GM12892 (cell line): ENCODE measurements at places on chromosomes 16 and 17.
A peak's percentile ranks its signal among the peaks of the same experiment; 100 is the strongest.

GRCh38 chr16:57807252-57807967 lies 5.1 kb upstream of the KIFC3 start:
- DNase-seq: no peak

GRCh38 chr16:51003850-51004566 lies 147.1 kb downstream of the SALL1 start:
- no peak for DNase-seq

- DNase-seq: no peak
These were observed 20.4 kb downstream of the RAI1 start for GRCh38 chr17:17701658-17702057.

DNA sequence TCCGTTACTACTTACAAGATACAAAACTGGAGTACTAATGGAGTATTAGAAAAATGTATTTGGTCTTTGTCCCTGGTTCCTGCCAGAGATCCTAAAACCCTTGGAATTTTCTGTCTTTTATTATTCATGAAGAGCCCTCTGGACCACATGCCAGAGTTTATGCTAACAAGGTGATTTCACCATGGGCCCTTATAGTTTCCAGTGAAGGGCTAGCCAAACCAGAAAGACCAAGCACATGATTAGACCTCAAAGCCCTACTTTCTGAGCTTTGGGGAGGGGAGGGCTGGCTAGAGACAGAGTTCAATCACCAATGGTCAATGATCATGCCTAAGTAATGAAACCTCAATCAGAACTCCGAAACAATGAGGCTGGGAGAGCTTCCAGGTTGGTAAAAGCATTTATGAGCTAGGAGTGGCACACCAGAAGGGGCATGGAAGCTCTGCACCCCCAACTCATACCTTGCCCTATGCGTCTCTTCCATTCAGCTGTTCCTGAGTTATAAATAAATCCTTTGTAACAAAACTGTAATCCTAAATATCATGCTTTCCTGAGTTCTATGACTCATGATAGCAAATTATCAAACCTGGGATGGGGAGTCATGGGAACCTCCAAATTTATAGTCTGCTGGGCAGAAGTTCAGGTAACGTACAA lies 10.4 kb downstream of the DCUN1D3 start:
- DNase-seq: no peak

- peak; percentile 68 for DNase-seq
These were observed 1.3 kb upstream of the TMEM92 start for GRCh38 chr17:50272711-50273653.

GRCh38 chr17:74532115-74532514 lies 840 bp upstream of the CD300LB start:
- no peak for DNase-seq

GRCh38 chr17:8894202-8894671 lies 26.8 kb upstream of the PIK3R6 start:
- no peak for DNase-seq

DNA sequence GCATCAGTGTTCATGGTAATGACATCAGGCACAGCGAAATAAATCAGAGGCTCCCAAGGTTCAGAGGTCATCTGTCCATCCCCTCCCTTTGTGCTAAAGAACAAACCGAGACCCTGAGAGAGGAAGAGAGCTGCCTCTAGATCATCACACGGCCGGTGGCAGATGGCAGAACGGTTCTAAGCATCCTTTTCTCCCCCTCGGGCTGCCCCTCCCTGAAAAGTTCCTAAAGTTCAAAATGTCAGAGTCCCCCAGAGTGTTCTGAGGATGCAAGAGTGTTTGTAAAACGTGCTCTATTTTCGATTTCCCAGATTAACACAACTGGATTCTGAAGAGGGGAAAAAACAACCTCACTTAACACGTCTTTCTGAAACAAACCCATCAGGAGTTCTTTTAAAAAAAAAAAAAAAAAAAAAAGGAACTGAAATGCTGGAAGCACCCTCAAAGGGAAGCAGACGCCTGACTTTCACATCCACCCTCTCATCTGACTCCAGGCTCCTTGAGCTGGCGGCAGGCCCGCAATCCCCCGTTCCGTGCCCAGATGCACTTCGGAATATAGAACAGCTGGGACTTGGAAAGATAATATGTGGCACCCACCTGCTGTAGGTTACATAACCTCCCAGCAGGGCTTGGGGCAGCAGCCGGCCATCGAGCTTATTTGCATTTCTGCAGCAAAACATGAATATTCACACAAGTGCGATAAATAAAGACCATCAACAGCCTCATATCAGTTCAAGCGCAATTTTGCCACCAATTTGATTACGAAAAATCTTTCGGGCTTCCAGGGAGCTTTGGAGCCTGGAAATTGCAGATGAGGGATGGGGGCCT lies 115.5 kb upstream of the SMURF2 start:
- DNase-seq: no peak

GRCh38 chr16:1690810-1691209 lies 12.7 kb downstream of the JPT2 start:
- no peak for DNase-seq

DNA sequence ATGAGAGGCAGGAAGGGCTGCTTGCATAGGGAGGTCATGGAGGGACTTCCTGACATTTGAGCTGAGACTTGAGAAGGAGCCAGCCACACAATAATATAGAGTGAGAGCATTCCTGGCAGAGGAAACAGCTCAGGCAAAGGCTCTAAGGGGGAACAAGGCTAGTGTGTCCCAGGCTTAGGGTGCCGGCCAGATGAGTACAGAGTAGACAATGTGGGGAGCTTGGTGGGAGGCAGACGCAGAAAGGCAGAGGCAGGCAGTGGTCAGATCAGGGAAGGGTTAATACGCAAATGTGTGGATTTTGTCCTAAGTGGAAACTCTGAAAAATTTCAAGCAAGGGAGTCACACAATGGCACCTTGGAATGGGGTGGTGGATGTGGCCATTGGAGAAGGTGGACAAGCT lies 31.3 kb downstream of the CD300LB start:
- no peak for DNase-seq

DNA sequence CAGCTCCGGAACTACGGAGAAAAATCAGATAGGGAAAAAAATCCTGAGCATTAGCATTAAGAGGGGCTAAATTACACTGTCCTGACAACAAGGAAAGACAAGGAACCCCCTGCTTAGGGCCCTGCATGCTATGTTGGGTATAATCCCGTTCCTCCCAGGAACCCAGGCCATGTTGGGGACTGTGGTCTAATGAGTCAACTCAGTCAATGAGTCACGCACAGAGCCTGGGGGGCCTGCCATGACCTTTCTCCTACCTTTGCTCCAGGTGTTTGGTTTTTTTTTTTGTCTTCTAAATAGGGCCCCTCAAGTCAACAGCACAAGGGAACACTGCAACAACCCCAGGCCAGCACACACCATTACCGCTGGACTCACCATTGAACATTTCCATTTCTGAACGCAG lies 8.9 kb upstream of the ZNF200 start:
- DNase-seq: no peak

- DNase-seq: no peak
These were observed 23.3 kb downstream of the TRARG1 start for GRCh38 chr17:1302761-1303160.

- DNase-seq: no peak
These were observed 1.4 kb downstream of the ZSWIM7 start for GRCh38 chr17:15998031-15998562.

DNA sequence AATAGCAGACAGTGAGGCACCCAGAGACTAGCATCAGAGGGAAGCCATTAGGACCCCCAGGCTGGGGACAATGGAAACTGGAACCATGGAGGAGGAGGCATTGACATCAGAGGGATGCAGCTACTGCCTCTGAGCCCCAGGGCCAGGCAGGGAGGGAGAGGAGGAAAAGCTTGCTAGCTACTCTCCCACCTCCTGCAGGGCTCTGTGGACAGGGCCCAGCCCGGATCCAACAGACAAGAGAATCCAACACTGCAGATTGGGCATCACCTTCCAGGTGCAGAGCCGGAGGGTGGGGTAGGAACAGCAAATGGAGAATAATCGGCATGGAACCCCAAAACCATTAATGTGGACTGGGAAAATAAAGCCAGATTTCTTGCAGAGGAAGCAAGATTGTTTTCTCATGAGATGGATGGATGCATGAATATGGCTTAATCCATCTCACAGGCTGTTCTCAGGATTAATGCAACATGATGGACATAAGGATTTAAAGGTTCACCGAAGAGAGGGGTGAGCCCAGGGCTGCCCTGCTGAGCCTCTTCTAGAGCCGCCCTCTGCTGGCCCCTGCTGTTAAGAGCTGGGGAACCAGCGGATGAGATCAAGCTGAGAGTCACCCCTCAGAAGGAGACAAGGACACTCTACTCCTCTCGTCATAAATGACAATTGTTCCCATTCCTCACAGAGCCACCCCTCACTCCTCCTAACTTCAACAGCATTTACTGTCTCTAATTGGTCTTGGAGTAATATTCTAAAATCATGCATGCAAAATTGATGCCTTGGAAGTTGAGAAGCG lies 48.8 kb downstream of the DNAH3 start:
- DNase-seq: no peak

- DNase-seq: no peak
These were observed 229.8 kb downstream of the MAF start for GRCh38 chr16:79370736-79371135.

DNA sequence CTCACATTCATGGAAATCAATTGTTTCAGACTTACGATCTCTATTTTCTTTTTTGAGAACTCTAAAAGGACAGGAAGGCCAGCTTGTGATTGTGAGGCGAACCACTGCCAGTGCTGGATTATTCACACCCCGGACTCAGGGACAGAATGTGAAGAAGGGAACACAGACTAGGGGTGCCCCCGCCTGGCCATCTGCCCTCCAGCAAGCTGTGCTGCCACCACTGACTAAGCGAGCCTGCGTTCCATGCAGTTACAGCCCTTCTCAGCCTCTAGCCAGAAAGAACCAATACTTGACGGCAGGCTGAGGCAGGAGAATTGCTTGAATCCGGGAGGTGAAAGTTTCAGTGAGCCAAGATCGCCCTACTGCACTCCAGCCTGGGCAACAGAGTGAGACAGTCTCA lies 2.8 kb downstream of the HAGH start:
- DNase-seq: no peak

GRCh38 chr17:6753006-6753445 lies 2.8 kb upstream of the XAF1 start:
- no peak for DNase-seq

- peak; percentile 2 for DNase-seq
These were observed 58.8 kb downstream of the SLFN11 start for GRCh38 chr17:35314415-35315216.

DNA sequence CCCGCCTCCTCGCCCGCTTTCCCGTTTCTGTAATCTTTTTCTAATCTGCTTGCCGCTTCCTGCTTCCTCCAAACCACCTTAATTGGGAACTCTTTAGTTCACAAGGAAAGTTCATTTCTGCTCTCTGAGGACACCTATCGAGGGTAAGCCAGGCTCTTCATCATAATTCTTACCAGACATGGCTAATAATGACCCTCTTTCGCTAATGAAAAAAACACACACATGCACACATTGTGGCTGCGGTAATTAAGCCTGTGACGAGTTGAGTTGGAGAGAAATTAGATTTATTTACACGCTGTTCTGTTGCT lies 100.6 kb downstream of the ZNF423 start:
- DNase-seq: no peak

- DNase-seq: peak; percentile 47
These were observed 22.4 kb upstream of the CRYM start for GRCh38 chr16:21300309-21301167.

- DNase-seq: no peak
These were observed 187.3 kb upstream of the KIF2B start for GRCh38 chr17:53635444-53635843.

DNA sequence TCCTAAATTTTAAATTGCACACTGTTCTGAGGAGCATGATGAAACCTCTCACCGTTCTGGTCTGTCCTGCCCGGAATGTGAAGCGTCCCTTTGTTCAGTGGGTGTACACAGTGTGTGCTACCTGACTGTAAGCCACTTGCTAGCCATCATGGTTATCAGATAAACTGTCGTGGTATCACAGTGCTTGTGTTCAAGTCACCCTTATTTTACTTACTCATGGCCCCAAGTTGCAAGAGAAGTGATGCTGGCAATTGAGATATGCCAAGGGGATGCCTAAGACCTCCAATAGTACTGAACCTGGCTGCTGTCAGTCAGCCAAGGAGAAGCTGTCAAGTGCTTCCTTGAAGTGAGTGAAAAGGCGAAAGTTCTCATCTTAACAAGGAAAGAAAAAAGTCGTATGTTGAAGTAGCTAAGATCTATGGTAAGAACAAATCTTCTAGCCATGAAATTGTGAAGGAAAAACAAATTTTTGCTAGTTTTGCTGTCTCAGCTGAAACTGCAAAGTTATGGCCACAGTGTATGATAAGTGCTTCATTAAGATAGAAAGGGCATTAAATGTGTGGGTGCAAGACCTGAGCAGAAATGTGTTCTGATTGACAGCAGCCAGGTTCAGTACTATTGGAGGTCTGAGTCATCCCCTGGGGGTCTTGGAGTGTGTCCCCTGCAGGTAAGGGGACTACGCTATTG lies 5.8 kb downstream of the PIK3R6 start:
- no peak for DNase-seq

- DNase-seq: no peak
These were observed 6.4 kb downstream of the DOC2A start for GRCh38 chr16:30004424-30004776.

DNA sequence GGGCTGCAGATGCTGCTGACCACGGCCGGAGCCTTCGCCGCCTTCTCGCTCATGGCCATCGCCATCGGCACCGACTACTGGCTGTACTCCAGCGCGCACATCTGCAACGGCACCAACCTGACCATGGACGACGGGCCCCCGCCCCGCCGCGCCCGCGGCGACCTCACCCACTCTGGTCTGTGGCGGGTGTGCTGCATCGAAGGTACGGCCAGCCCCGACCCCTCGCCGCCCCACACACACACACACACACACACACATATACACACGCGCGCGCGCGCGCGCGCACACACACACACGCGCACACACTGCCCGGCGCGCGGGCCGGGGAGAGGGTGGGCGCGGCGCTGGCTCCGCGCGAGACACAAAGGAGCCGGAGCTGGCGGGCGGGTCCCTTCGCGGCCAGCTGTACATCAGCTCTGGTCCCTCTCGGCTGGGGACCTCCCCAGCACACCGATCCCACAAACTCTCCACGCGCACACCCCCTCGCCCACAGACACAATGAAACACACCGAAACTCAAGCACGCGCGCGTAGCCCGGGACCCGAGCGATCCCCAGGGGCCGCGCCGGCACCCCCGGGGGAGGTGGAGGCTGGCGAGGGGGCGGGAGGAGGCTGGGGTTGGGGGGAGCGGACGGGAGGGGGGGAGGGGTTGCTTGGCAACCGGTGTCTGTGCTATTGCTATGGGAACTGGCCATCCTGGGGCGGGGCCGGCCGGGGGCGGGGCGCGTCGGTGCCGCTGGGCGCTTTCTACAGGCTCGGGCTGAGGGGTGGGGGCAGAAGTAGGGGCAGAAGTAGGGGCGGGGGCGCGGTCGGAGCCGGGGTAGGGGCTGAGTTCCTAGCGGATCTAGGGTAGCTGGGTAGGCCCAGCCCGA lies 658 bp downstream of the CACNG4 start:
- DNase-seq: no peak
